ENCODE measurements at places on chromosomes 4 and X.
A peak's percentile ranks its signal among the peaks of the same experiment; 100 is the strongest.

DNA sequence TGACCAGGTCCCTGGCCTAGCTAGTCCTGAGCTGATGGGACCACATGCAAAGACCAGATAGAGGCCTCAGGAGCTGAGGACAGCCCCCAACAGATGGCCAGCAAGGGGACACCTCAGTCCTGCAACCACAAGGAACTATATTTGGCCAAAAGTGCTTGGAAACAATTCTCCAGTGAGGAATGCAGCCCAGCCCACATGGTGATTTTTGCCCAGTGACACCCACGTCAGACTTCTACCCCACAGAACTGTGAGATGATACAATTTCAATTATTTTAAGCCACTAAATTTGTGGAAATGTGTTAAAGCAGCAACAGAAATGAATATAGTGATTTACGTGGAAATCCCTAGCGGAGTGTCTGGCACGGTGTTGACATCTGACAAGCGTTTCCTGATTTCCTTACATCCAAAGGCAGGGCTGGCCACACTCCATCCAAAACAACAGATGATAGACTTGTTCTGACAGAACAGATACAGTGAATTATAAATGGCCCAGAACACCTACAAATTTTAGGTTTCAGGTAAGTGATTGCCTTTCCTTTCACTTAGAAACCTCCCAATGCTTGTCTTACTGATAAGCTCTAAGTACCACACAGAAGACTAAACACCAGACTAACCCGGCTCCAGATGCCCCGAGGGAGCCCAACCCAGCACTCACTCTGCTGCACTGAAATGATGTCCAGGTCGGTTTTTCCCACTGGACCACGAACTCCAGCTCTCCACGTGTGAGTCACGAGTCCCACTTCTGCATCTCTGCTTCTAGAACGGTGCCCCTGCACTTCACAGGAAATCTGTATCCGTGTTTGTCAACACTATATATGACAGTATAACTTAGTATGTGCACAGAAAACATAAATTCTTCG is 5.8 kb downstream of the AFAP1 start:
- no peak for DNase-seq

DNA sequence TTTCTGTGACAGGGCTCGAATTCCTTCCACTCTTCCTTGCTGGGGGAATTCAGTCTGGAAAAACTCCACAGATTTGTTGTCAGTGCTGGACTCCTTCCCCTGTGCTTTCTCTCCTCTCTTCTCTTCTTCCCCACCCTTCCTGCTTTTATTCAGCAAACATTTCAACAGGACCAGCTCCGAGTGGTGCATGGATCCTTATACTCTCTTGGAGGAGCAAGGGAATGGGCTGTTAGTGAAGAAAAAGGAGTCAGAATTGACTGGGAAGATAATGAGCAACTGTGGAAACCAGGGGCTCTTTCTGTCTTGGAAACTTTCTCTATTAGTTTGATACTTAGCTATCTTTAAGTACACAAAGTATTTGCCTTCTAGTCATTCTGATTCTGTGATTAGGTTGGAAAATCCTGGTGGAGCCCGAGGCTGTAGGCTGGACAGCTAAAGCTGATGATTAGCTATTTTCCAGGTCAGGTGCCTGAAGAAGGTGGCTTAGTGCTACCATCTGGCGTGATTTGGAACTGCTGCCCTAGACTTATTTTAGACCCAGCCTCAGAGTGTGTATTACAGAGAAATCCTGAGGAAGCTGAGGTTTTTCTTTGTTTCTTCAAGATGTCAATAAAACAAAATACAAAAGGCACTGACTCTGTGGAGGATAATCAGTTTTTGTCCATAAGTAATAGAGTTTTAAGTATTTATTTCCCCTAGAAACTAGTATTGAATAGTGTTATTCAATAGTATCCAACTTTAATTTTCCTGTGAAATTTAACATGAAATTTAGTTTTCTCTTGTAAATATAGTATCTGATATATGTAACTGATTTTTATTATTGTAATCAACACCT is 38.4 kb downstream of the NAP1L5 start:
- DNase-seq: peak; percentile 22

GRCh38 chrX:138771047-138771446 is 59.5 kb upstream of the FGF13 start:
- DNase-seq: no peak

- DNase-seq: no peak
Measured at GRCh38 chr4:85565761-85566480, 91.0 kb downstream of the ARHGAP24 start.

- no peak for DNase-seq
Measured at GRCh38 chrX:125604448-125604847, 284.8 kb downstream of the TEX13C start.

DNA sequence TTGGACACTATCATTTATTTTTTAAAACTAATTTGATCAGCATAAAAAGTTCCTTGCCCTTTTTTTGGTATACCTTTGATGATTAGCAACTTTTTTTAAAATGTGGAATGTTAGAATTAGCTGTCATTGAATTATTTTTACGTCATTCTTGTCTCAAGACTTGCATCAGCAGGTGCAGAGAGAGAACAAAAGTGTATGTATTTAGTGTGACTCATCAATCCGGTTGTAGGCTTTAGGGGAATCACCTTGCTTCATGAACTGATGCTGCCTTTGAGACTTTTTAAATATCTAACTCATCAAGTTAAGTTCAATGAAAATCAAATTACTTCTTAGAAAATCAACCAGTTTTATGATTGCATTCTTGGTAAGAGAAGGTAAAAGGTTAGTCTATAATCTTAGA is 125.1 kb downstream of the ARX start:
- DNase-seq: no peak

DNA sequence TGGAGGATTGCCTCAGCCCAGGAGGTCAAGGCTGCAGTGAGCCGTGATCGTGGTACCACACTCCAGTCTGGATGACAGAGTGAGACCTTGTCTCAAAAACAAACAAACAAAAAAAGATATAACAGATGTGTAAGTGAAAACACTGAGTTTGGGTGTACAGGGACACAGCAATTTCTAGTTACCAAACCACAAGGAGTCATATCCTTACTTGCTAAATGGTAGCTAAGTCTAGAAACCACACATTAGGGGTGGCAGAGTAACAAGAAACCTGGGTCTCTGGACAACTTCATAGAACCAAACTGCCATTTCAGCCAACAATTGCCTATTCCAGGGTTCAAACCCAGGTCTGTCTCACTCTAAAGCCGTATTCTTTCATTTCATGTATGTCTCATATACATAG is 20.8 kb downstream of the PPEF2 start:
- DNase-seq: no peak

- no peak for DNase-seq
Measured at GRCh38 chrX:23656091-23656490, 11.2 kb upstream of the PRDX4 start.

- DNase-seq: no peak
Measured at GRCh38 chr4:71772592-71772991, 11.3 kb downstream of the GC start.

- no peak for DNase-seq
Measured at GRCh38 chr4:14117575-14118238, 490.2 kb upstream of the BOD1L1 start.

- no peak for DNase-seq
Measured at GRCh38 chr4:92514627-92515026, 210.9 kb downstream of the GRID2 start.

GRCh38 chr4:78923464-78924312 is 15.6 kb downstream of the PAQR3 start:
- DNase-seq: no peak

DNA sequence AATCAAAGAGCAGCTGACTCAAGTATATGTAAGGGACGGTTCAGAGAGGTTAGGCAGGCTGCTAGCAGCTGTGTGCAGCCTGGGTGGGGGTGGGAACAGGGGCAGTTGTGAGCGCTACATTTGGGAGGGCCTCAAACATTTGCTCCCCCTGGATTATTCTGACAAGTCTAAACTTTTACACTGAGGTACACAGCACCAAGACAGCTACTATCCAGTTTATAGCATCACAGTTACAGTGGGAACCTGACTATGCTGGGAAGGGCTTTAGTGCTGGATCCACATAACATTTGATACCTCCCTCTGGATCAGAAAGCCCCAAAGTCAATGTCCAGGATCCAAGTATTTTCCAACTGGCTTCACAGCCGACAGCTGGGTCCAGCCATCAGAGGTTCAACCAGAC is 55.8 kb upstream of the GIMD1 start:
- DNase-seq: no peak

- no peak for DNase-seq
Measured at GRCh38 chr4:81746773-81747172, 275.1 kb upstream of the RASGEF1B start.

DNA sequence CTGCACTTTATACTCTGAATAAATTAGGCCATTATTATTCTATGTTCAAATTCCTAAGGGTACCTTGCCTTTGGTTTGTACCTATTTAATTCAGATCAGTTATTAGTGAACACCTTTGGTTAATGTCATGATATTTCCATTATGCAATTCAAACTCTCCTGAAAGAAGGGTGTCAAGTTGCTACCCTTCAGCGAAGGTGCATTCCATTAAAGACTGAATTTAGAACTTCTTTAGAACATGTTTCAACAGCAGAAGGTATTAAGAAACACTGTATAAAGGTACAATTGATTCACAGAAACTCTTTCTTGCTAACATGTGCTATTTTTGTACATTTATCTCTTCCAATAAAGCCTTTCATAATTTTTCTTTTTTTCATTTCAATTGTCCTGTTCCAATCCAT is 1545.4 kb upstream of the PCDH10 start:
- no peak for DNase-seq

All from stimulated activated CD4-positive, alpha-beta T cell treated with anti-CD3 and anti-CD28 coated beads, Interleukin-12 subunit alpha, Interleukin-12 subunit beta, amount 100 ng/mL, for 24 hours (primary cell).